ENCODE measurements at places on chromosomes 3 and 15.

GRCh38 chr15:34358367-34358766 lies 8.6 kb downstream of the LPCAT4 start:
- no peak for DNase-seq

DNA sequence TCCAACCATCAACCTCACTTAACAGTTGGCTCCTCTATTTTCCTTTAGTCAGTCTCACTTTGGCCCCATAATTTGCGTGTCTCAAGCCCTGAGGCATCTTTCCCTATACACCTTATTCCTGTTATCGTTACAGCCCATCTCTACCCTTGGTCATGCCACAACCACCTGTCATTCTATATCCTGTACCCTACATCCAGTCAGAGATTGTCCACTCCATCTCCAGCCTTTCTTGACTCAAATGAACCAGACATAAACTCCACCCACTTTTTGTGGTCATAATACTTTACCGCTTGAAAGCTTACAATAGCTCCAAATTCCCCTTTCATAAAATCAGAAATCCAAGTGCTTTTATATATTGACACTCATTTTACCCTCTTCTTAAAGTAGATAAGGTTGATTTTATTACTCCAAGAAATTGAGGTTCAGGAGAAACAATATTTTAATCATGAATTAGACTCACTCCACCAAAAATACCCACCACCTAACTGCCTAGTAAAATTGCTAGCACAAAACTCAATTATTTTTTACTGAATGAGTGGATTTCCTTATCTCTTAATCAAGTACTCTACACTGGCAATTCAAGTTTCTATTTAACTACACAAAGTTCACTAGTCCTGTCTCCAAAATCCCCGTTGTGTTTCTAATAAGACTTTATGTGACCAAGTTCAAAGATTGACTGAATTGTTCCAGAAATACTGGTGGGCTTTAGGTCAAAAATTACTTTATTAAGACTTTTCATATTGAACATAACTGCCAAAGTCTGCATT lies 9.1 kb downstream of the CCR4 start:
- no peak for DNase-seq

DNA sequence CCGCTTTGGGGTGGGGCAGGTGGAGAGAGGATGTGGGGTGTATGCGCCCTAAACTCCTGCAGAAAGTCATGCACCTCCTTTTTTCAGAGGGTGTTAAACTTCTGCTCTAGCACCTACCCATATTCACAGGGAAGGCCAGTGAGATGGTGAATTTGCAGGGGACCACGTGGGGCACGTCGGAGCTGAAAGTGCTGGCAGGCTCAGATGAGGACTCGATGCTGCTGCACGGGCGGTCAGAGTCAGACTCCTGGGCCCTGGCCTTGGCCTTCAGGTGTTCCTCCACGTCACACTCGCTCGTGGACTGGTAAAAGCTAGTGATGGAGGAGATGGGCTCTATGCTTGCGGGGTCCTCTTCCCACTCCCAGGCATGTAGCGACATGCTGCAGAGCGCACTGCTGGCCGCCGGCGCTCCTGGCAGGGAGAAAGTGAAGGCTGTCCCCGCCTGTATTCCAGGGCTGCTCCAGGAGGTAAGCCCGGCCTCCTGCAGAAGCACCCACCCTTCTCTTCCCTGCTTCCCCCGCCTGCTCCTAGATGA lies 883 bp downstream of the CFAP92 start:
- DNase-seq, result no peak

DNA sequence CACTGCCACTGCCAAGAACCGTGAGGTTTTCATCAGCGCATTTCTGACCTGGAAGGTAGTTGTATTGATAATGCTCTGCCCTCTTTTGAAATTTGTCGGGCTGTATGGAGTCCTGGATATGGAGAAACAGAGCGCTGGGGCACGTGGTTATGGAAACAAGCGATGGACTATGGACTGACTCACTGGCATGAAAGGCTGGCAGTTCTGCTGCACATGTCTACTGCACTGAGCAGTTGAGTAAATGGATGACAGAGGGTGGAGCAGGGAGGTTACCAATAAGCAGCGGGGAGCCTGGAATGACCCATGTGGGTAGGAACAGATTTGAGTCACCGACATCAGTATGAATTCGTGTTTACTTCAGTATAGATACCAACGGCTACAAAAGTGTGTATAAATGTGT lies 429.5 kb downstream of the OCA2 start:
- DNase-seq, result no peak

- DNase-seq, result no peak
Measured at GRCh38 chr3:129940086-129940485, 34.4 kb upstream of the TRH start.

- DNase-seq, result no peak
Measured at GRCh38 chr3:186669378-186670084, 3.7 kb downstream of the HRG start.

DNA sequence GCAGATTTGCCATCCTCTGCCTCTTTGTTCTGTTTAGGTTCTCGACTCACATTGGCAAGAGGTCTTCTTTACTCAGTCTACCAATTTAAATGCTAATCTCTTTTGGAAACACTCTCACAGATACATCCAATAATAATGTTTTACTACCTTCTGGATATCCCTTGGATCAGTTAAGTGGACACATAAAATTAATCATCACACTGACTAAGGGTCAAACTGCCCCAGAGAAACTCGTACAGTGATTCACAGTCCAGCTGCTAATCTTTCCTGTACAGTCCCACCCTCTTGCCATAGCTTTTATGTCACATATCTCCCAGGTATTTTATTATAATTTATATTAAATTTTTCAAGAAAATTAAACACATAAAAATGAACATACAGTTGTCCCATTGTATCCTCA lies 360.8 kb upstream of the RGMA start:
- no peak for DNase-seq

DNA sequence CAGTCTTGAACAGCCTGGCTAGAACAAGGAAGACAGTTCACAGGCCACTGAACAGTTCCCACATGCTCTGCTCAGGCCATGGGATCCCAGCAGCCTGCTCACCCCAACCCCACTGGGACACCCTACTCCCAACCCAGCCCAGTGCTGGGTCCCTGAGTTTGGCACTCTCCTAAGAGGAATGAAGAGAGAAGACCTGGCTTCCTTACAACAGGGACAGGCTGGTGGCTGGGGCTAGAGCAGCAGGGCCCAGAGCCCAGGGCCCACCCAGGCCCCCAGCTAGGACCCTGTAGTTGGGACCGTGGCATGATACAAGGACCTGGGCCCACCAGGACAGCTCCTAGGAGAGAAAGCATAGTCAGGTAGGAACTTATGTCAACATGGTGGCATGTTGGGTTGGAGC lies 43.4 kb downstream of the SEMA3G start:
- DNase-seq, result no peak

DNA sequence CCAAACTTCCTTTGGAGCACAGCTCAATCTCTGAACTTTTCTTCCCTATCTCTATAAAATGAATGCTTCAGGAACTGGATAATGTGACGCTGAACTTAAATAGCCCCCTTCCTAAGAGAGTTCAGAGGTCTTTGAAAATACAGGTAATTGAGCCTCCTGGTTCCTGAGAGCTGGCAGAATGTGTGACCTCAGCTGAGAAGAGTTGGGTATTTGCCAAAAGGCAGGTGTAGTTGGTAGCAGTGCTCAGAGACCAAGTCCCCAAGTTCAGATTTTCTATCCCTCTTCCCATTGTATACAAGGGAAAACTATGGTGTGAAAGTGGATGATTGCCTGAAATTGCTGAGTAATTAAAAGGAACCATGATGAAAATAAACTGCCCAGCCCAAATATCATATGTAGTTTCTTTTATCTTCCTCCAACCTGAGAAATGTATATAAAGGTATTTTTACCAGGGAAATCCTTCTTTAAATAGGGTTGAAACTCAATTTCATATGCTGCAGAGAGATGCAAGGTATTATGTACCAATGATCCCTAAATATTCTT lies 154.6 kb upstream of the ICE2 start:
- no peak for DNase-seq

Measured in retinal pigment epithelial cell (primary cell).